NCI-H1694 treated with DMSO at 0.1 percent for 48 hours (cell line): ENCODE measurements at places on chromosomes 1 and 21.

GRCh38 chr1:29812408-29813135 lies 576.2 kb downstream of the PTPRU start:
- no peak for DNase-seq

- no peak for DNase-seq
These were observed 301.6 kb downstream of the HLX start for GRCh38 chr1:221180704-221181368.

GRCh38 chr1:1213345-1214265 lies at the start of gene TNFRSF4:
Gene TNFRSF4, minus strand, starts transcription at chr1:1214153. Its CDS starts 26 bp downstream, at chr1:1214127.
- no peak for DNase-seq

- no peak for DNase-seq
These were observed 26.6 kb downstream of the NIBAN1 start for GRCh38 chr1:184947497-184948256.

DNA sequence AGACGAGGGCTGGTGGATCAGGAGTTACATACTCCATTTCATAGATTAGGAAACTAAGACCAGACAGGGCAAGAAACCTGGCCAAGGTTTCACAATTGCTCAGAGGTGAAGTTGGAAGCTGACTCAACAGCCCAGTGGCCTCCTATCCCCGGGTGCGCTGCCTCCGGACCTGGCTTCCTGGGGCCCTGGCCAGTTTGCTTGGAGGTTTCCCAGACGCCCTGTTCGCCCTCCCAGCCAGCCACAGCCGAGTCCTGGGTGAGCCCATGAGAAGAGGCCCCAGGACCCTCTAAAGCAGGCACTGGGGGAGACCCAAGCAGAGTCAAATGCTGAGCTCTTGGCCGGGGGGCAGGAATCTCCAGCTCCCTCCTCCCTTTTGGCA lies 180.1 kb downstream of the ZBTB18 start:
- DNase-seq = no peak

- no peak for DNase-seq
These were observed 3.1 kb upstream of the PLA2G2E start for GRCh38 chr1:19926296-19927129.

GRCh38 chr1:176934370-176934769 lies 230.1 kb downstream of the ASTN1 start:
- DNase-seq = no peak
